IMR-90 (cell line): ENCODE measurements at places on chromosomes 12 and 14. TPM values are rescaled to one million over a fixed set of nuclear protein-coding genes. Genes with fewer than 3 reads are reported as not detected.

GRCh38 chr12:50265770-50266524 is 17.4 kb downstream of the LIMA1 start:
- DNase-seq = no peak

- no peak for DNase-seq
These were observed 819.7 kb downstream of the TMEM121 start for GRCh38 chr14:106346084-106346483.

GRCh38 chr14:76090616-76091391 is 60.9 kb upstream of the GPATCH2L start:
- no peak for DNase-seq

DNA sequence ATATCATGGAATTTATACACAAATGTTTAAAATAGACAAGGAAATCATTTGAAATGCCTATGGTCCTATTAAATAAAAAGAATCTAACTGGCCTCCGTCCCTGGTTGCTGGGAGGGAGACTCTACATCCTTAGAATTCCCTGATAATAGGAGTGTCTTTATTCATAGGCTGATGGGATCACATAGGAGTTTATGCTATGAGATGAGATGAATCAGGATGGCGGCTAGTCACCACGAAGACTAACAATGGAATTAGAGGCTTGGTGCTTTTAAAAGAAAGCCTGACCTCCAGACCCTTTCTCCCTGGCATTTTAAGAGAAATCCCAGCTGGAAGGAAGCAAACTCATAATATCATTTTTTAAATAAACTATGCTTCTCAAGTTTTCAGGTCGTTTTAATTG is 69.7 kb downstream of the SEC23A start:
- DNase-seq = peak; percentile 61

GRCh38 chr12:75658901-75659823 is 147.8 kb upstream of the KRR1 start:
- peak; percentile 86 for DNase-seq

GRCh38 chr14:28596391-28596790 is 170.2 kb upstream of the FOXG1 start:
- no peak for DNase-seq

DNA sequence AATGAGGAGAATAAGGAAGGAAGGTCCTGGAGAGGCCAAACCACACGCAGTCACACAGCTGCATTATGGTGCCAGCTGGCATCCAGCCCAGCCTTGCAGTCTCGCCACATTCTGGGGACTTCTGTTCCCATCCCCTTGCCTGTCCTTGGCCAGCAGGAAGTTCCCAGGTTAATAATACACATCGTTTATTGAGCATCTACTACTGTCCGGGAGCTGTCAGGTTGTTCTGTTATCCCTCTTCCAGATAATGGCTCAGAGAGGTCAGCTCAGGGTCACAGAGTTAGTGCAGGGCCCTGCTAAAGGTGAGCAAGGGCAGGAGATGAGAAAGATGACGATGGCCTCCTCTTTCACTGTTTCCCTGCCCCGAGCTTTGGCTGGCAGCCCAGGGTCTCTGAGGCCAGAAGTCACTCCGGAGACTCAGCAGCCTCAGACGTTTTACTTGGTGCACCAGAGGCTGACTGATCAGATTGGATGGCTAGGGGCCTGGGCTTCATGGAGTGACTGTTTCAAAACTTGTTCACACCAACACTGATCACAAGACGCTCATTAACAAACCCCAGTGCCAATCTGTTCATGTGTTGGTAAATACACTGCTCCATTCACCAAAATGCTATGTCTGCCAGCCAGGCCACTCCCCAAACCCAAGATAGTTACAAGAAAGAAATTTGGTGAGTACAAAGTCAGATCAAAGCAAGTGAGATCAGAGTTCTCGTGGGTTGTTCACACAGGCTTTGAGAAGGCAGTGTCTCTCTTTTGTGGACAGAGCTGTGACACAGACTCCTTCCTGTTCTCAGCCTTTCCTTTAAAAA is 79.2 kb downstream of the B4GALNT3 start:
- DNase-seq = peak; percentile 42

GRCh38 chr12:34396861-34397590 is 374.7 kb downstream of the ALG10 start:
- DNase-seq = no peak

- DNase-seq = peak; percentile 32
These were observed 92.4 kb downstream of the PHLDA1 start for GRCh38 chr12:75939016-75939642.

DNA sequence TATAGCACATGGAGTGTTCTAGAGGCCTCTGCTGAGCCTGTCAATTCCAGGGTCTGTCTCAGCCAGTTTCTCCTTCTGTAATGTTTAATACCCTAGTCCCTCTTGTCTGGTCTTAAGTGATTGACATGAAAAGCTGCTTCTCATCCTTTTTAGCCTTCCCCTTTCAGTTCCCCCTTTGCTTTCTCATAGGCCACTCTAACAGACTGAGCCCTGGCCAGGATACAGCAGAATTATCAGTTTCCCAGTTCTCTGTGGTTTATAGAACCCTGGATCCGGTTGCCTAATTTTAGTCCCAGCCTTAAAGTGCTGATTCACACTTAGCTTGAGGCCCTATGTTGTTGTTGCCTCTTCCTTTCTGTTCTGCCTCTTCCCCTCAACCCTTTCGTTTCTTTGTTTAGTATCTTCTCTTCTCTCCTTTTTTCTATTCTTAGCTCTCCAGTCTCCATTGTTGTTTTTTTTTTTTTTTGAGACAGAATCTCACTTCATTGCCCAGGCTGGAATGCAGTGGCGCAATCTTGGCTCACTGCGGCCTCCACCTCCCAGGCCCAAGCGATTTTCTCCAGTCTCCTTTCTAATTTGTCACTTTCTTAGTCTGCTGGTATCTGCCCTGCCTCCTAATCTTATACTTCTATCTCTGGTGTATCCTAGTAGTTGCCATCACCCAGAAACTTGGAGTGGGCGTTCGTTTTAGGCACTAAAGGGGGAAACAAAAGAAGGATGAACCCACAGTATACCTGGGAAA is 2.9 kb upstream of the BIN2 start:
- peak; percentile 49 for DNase-seq

The GPX2 gene
- total RNA-seq = not detected in 2 replicates

The PZP gene
- not detected in 2 replicates for total RNA-seq

The OR6C74 gene
- total RNA-seq = not detected in 2 replicates

The CLEC4A gene
- total RNA-seq = 0.28 TPM in 1 of 2 replicates, not detected in the other
